ENCODE measurements at places on chromosomes 13 and 19. TPM values are rescaled to one million over a fixed set of nuclear protein-coding genes. Genes with fewer than 3 reads are reported as not detected.

DNA sequence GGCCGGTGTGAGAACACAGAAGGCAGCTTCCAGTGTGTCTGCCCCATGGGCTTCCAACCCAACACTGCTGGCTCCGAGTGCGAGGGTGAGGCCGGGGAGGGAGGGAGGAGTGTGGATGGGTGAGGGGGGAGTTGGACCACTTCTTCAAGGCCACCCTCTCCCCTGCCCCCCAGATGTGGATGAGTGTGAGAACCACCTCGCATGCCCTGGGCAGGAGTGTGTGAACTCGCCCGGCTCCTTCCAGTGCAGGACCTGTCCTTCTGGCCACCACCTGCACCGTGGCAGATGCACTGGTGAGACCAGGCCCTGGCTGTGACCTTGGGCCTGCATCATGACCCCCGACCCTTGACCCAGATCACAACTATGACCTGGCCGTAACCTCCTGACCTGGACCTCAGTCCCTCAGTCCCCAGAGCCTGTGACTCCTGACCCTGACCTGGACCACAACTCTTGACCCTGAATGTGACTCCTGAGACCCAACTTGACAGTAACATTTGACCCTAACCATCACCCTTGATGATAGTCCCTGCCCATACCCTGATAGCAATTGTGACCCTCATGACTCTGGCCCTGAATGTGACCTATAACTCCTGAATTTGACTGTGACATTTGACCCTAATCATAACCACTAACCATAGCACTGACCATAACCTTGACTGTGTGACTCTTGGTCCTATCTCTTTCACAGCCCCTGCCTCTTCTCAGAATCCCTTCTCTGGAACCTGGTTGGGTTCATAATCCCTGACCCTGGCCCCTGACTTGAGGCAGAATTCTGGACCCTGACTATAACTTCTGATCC lies 10.9 kb downstream of the LTBP4 start:
- no peak for DNase-seq

Gene CYP4F8
- not detected for total RNA-seq

DNA sequence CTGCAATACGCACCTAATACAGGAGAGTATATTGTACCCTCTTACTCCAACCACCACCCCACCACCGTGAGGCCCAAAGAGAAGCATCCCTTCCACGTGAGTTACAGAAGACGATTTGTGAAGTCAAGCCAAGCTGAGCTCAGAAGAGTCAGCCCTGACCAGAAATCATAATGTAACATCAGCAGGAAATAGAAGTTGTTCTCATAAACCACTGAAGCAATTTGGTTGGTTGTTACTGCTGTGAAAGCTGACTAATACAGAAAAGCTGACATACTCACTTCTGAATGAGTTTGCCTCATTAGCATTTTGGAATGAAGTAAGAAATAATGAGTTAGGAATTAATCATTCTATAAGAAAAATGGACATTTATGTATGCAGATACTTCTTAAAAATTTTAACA lies 749.4 kb upstream of the SLC10A2 start:
- no peak for DNase-seq

- peak; percentile 90 for DNase-seq
These were observed 665 bp downstream of the GPX4 start for GRCh38 chr19:1104311-1105007.

GRCh38 chr13:112441779-112442310 lies 65.7 kb downstream of the SPACA7 start:
- peak; percentile 35 for DNase-seq

DNA sequence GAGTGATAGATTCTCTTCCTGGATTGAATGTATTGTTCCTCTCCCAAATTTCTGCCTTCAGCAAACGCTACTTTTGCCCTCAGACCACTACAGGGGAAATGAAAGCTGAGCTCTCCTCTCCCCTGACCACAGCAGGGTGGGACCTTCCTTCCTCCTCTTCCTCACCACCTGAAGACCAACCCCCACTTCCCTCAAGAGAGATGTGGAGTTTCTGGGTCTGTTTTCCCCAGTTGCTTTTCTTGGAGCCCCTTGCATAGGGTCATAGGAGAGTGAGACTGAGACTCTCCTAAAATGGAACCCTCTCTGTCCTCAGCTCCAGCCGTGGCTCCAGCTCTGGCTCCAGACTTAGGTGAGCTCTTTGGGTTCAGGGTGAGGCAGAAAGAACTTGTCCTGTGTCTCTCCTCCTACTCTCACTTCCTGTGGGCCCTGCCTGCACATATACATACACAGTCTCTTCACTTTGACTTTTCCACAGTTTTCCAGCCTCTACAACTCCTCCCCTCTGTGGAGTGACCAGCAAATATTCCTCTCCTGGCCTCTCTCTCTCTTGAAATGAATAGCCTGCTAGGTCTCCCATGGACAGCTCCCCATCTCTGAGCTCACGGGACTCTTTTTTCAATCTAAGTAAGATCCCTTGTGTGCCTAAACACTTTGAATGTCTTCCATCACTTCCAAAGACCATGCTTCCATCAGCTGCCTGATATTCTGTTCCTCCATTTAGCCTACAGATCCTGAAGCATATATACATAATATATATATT lies 19.2 kb upstream of the ZNF175 start:
- no peak for DNase-seq

DNA sequence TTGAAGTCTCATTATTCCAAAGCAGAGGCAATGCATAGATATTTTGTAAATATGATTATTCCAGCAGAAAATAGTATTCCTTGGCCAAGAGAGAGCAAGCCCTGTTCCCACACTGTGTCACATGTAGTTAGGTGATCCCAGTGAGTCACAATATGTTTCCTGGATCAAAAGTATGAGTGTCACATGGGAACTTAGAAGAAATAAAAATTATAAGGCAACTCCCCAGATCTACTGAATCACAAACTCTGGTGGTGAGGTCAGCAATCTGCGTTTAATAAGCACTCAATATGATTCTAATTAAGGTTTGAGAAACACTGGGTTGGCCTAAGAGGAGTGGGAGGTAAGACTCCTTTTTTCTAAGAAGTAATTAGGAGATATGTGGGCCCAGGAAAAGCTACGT lies 1504.5 kb upstream of the PCDH20 start:
- DNase-seq: no peak

Gene ZSCAN4
- total RNA-seq: not detected

Gene CBLC
- 10.5 TPM for total RNA-seq

DNA sequence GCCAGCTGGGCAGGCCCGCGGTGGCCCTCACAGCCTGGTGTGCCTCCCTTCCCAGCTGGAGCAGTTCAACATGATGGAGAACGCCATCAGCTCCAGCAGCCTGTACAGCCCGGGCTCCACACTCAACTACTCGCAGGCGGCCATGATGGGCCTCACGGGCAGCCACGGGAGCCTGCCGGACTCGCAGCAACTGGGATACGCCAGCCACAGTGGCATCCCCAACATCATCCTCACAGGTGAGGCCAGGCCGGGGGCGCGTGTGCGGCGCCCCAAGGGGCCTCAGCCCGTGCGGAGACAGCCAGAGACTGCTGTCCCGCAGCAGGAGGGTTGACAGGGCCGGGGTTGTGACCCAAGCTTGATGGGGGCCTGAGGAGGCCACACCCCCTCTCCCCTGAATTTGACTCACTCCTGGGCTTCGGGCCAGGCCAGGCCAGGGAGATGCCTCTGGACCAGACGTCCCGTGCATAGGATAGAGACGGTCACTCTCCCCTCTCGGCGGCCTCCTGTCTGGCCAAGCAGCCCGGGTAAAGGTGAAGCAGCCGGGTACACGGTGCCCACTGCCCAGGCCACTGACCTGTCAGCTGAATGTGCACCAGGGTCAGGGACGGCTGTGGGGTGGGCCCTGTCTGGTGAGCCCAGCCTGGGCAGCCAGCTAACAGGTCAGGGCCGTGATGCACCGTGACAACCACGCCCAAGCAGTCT lies 15.4 kb downstream of the COMP start:
- peak; percentile 76 for DNase-seq

GRCh38 chr19:11293433-11294389 lies 2.2 kb upstream of the TSPAN16 start:
- DNase-seq: peak; percentile 94

Gene ELSPBP1
- not detected for total RNA-seq

Gene F10
- 3.6 TPM for total RNA-seq

- DNase-seq: peak; percentile 86
These were observed 8.5 kb downstream of the CDX2 start for GRCh38 chr13:27960362-27961226.

Gene GAPDHS
- not detected for total RNA-seq

GRCh38 chr19:47036097-47036651 lies 12.2 kb downstream of the TMEM160 start:
- DNase-seq: no peak

DNA sequence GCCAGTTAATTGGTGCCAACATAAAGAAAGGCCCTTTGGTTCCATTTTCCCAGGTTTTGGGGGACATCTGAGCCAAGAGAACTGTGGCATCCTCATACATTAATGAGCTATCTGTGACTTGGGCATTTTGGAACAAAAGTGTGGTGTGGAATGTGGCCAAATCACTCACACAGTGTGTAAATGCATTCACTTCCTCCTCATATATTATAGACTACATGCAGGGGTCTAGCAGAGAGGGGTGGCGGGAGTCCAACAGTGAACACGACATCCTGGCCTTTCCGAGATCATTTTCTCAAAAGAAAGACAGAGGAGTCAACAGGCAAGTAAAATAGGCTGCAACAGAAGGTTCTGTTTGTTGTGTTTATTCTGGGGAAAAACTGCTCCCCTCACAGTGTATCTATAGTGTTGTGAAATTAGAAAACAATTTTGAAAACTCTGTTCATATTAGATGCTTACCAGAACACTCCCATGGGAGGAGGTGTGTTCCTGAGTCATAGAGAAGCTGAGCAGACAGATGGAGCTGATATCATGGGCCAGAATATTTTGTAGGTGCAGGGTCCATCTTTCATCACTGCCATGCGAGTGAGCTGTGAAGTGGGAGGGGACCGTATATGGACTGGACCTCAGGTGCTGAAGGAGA lies 36.9 kb downstream of the PABPC3 start:
- DNase-seq: no peak

DNA sequence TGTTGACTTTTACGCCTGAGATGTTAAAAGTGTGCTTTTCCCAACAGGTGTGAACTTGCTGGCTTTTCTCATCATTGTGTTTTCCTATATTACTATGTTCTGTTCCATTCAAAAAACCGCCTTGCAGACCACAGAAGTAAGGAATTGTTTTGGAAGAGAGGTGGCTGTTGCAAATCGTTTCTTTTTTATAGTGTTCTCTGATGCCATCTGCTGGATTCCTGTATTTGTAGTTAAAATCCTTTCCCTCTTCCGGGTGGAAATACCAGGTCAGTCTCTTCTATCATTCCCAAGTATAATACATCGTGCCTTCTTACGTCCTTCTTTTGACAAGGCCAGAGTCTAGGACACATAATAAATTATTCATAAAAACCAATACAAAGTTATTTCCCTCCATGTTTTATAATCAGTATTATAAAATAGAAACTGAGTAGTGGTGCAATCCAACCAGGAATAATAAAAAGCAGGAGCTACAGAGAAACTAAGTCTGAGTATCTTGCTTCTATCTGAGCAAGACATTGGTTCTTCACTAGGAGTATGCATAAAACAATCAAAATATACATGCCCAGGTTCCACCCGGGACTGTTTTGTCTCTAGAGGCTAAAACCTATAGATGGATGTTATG lies 57.9 kb downstream of the RXFP2 start:
- DNase-seq: no peak

GRCh38 chr13:90800082-90800746 lies 547.3 kb upstream of the MIR17HG start:
- DNase-seq: no peak

DNA sequence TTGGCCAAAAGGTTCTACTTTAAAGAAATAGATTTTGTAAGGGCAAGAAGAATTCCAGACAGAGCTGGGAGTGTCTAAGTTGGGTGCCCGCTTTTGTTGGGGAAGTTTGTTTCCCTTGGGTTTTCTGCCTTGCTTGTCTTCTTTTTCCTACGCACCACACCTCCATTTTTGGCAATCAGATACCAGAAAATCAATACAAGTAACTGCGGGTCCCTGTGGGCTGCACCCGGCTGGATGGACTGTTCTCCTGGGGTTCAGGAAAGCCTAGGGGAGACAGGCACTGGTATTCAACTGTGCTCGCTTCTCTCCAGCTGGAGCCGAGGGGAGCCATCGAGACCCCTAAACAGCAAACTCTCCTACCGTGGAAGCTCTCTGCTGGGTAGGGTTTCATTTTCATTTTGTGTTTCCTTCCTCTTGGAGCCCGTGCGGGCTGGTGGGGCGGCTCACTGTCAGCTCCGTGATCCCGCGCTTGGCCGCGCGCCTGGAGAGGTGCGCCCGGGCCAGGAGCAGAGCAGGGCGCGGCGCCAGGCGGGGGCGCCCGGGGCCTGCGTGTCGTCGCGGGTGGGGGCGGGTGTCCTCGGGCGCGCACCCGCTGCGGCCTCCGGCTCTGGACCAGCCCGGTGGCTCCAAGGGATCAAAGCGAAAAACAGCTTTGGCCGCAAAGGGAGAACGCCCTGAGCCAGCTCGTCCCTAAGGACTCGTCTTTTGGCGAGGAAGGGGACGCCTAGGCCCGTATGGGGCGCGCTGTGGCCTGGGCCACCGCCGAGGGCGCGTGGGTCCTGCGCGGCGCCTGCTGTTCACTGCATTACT lies 347.2 kb downstream of the ZNF536 start:
- peak; percentile 75 for DNase-seq

Gene SHC2
- total RNA-seq: 76.2 TPM

DNA sequence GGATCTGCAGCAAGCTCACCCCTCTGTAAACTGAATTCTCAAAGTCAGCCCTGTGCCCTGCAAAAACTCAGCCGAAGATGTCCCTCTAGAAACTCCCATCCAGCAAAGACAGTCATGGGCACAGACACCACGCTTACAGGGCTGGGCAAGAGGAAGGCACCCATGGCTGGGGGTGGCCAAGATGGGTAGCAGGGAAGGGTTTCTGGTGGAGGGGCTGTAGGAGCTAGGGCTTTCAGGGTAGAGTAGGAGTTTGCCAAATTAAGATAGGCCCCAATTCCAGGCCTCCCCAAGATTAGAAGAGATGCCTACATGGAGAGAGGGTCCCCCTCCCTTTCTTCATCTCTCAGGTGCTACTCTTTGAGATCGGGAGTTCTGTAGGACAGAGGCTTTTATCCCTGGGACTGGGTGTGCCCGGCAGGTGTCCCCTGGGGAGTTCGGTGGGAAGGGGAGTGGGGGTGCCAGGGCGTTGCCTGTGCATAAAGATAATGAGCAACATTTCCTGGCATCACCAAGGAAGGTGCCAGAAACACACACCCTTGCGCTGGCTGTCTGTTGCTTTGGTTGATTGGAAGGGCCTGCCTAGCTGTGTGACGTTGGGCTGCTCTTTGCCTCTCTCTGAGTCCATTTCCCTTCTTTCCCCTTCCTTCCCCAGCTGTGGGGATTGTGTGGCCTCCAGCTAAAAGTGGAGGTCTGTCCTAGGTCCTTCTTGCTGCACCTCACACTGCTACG lies 9.4 kb downstream of the NRTN start:
- DNase-seq: no peak

DNA sequence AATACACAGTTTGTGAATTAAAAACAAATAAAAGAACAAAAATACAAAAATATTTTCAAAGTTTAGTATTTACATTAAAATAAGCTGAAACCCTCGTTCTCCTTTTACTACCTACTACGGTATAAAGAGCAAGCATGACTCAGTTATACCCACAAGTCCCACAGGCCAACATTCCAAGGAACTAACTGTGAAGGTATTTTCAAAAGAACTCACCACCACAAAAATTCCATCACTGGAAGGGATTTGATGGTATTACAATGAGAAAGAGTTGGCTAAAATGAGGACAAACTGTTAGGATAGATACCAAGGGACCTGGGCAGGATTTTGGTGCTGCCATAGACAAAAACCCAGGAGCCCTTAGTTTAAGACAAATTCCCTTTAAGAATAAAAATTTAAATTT lies 122.7 kb downstream of the TBC1D4 start:
- DNase-seq: no peak

Gene PEPD
- total RNA-seq: 18.9 TPM

Measured in pancreas (tissue), 10 donors.